Activated T-helper 1 cell treated with anti-CD3 and anti-CD28 coated beads, Interleukin-2, amount 50 U/mL, for 16 hours (primary cell): ENCODE measurements at places on chromosomes 6 and 20.

DNA sequence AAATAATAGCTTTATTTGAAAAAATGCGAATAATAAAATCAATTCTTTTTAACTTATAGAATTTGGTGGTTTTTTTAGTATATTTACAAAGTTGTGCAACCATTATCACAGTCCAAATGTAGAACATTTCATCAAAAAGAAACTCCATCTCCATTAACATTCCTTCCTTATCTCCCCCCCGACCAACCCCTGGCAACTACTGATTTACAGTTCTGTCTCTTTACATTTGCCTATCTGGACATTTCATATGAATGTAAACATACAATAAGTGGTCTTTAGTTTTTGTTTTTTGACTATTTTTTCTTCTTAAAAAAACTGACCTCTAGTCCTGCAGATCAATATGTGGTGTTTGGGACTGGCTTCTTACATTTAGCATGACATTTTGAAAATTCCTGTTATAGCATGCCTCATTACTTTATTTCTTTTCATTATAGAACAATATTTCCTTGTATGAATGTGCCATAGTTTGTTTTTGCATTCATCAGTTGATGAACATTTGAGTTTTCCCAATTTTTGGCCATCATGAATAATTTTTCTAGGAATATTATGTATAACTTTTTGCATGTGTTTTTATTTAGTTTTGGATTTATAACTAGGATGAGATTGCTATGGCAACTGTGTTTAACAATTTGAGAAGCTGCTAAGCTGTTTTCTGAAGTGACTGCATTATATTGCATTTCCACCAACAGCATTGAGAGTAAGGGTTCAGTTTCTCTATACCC is 344.7 kb downstream of the NKAIN2 start:
- no peak for DNase-seq

DNA sequence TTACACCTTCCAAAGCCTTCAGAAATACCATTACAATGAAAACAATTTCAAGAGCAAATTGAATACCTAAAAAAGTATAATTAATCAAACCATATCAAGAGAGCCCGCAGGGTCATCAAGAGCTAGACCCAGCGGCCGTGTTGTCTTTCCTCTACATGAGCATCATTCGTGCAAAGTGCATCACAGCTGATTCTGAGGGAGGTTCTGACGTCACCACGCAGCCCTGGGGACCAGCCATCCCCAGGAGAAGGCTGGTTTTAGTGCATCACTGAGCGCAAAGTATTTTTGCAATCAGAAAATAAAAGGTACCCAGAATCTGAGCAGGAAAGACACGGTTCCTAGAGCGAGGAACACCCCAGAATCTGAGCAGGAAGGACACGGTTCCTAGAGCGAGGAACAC is 371.4 kb downstream of the CDH4 start:
- DNase-seq, result no peak

- DNase-seq, result no peak
Measured at GRCh38 chr20:43554369-43554768, 4.5 kb upstream of the SGK2 start.

GRCh38 chr6:18044108-18044783 is 56.8 kb upstream of the KIF13A start:
- no peak for DNase-seq

- no peak for DNase-seq
Measured at GRCh38 chr20:11130554-11131166, 456.9 kb upstream of the JAG1 start.

DNA sequence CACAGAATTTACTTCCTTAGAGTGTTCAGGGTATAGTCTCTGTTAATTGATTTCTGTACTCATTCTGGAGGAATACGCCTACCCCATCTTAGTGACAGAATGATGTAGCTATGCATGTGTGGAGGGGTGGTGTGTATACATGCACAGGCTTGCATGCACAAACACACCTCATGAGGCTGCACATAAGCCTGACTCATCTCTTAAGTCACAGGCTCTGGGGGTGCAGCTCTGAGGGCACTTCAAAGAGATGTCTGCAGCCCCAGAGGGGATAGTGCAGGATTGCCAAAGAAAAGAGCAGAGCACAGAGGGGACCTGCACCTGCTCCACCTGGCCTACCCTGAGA is 24.6 kb downstream of the TBX18 start:
- DNase-seq, result no peak
